ENCODE measurements at places on chromosomes 3 and 15. TPM values are rescaled to one million over a fixed set of nuclear protein-coding genes. Genes with fewer than 3 reads are reported as not detected.

GRCh38 chr15:74158855-74159650 is 14.5 kb upstream of the ISLR start:
- H3K4me3 ChIP-seq = no peak overlapping the region
- DNase-seq = no peak
- no peak overlapping the region for H3K27ac ChIP-seq
- no peaks in the 10 kb centered on the region for H3K36me3 ChIP-seq
- peaks cover 32% of the 10 kb centered on the region for H3K27me3 ChIP-seq

GRCh38 chr3:5055357-5056110 is 66.6 kb upstream of the ARL8B start:
- peaks cover 47% of the 10 kb centered on the region for H3K4me1 ChIP-seq
- no peak overlapping the region for H3K4me3 ChIP-seq
- DNase-seq = no peak
- H3K36me3 ChIP-seq = no peaks in the 10 kb centered on the region
- no peaks in the 10 kb centered on the region for H3K27me3 ChIP-seq

TP53BP1 gene
- total RNA-seq = 53.9 TPM

DNA sequence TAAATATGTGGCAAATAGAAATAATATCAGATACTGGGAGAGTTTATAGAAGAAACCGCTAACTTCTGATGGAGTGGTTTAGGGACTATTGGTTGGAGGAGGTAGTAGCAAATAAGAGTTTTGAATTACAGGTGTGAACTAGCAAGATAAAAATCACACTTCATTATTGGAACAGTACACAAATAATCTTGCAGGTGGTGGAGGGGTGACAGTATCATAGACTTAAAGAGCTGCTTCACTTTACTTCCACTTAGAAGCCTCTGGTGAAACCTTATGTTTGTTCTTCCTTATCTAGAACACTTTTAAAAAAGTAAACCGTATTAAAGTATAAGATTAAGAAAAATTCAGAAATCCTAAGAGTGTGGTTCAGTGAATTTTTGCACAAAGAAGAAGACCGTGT is 69.4 kb downstream of the MEF2A start:
- H3K27me3 ChIP-seq = no peaks in the 10 kb centered on the region
- no peak for DNase-seq
- H3K36me3 ChIP-seq = peaks cover 49% of the 10 kb centered on the region

NCEH1 gene
- total RNA-seq = 4.9 TPM

Data from activated B cell treated with CpG ODN at 0.5 μM for 24 hours (primary cell).